ENCODE measurements at places on chromosomes 13 and 19.

GRCh38 chr19:33724721-33725060 lies 72.0 kb upstream of the KCTD15 start:
- no peak for DNase-seq

DNA sequence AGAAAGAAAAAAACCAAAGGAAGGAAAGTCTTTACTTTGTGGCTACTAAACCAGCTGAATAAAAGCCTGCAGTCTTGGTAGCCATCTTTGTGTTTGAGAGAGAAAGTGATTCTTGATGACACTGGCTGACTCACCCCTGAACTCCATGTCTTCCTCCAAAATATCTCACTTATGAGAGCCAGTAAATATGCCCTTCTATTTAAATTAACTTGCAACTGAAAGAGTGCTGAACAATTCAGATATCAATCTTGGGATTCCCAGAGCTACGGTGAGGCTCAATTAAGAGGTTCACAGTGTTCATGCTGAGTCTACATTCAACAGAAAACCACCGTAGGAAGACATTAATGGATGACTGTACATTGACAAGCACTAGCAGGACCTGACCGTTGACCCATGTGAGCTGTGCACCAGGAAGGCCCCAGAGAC lies 57.9 kb downstream of the KCTD12 start:
- no peak for DNase-seq

DNA sequence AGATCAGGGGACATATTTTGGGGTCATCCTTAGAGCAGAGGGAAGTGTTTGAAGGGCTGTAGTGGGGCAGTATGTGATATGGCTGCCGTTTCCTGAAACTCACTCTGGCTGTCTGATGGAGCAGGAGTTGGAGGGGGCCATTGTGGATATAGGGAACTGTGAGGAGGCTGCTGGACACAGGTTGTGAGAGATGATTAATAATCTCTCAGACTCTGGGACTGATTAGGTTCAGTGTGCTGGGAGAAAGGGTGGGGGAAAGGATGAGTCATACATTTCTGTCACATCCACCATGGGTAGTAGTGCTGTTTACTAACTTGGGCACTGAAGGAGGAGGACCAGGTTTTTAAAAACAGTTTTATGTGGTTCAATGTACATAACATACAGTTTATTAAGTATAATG lies 4.8 kb downstream of the B3GLCT start:
- no peak for DNase-seq

DNA sequence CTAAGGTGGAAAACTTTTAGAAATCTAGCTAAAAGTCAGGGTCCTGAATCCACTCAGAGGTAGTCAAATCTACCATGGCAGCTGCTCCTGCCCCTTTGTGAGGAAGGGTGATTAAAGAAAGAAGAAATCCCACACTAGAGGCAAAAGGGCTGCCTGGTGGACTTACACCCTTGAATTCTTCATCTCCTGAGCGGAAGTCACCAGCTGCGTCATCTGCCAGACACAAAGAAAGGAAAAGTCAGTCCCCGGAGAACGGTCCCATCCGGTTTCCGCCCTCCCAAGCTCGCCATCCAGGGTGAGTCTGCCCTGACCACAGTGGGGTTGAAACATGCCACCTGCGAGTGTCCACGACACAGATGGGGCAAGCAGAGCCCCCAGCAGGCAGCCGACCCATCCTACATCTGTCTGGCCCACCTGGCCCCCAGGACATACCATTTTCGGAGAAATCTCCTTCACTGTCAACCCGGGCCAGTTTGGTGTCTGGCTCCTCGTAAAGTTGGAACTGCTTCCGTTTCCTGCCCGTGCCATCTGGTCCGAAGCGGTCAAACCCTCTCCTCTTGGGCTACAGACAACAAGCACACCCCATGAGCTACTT lies 7.7 kb downstream of the AKAP8 start:
- DNase-seq, result peak; percentile 61

DNA sequence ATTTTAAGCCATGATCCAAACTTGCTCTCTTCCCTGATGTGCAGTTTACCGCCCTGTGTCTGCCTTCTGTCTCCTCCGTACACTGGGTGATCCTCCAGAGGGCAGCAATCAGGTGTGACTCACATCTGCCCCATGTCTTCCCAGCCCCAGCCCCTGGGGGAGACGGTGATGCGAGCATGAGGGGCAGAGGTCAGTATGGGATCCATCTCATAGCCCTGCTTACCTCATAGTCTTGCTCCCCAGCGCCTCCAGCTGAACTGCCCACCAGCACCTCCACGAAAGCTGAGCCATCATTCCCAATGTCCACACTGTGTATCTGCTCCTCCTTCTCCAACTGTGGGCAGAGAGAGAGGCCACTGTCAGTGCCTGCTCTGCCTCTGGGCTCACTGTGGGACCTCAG lies 14.6 kb downstream of the XRCC1 start:
- DNase-seq, result peak; percentile 43

DNA sequence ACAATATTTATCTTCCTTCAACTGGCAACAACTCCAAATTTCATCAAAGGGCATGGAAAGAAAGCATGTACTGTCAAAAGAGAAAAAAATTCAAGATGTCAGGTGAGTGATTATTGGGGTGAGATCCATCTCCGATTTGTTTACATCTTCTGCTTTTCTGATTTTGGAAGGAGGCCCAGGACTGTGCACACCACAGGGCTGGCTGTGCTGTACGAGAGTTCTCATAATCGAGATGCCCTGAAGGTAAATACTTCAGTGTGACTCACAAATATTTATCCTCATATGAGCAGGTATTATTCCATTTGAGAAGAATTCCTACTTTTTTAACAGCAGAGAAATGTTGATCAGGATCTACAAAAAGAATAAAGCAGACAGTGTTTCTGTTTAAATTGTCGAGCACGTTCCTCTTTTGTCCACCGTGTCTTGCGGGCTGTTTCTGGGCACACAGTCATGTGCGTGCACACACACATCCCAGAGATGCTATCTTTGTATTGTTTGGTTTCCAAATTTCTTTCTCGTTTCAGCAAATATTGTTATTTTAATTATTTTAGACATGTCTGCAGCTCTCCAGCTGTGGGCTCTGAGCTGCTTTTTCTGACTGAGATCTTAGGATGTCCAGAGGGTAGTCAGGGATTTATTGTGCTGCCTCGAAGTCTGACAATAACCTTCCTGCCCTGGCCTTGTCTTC lies 103.8 kb downstream of the KL start:
- DNase-seq, result no peak

GRCh38 chr19:20422216-20423205 lies 143.1 kb downstream of the ZNF737 start:
- no peak for DNase-seq

- DNase-seq, result no peak
Observed at GRCh38 chr19:34317311-34317927, 47.6 kb upstream of the GPI start.

DNA sequence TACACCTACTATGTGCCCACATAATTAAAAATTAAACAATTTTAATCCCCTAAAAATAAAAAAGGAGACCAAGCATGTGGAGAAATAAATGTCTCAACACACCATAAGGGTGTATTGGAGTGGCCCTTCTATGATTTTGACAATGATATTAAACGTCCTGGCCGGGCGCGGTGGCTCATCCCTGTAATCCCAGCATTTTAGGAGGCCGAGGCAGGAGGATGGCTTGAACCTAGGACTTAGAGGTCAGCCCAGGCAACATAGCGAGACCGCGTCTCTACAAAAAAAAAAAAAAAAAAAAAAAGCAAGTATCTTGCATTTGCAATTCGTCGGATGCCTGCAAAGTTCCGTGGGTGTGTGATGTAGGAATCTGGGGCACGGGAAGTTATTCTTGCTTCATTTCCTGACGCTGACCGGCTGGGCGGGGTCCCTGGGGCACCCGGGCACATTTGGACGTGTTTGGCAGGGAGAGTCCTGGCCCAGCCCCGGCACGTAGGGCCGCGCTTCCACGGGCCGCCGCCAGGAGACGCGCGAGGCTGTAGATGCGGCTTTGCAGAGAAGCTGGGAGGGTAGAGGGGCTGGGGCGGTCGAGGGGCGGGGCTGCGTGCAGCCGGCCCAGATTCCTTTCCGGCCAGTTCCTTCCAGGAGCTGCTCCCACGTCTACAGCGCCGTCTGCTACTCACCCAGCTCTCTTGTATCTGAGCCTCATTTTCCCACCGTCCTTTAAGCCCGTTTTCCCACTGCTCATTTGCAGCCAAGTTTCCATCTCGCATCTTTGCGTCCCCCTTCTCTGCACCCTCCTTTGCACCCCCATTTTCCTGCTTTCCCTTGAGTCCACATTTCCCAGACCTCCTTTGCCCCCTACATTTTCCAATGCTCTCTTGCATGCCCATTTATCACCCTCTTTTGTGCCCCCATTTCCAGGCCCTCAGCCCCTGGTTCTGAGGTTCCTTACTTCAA lies 2.2 kb upstream of the TSPAN16 start:
- peak; percentile 96 for DNase-seq

DNA sequence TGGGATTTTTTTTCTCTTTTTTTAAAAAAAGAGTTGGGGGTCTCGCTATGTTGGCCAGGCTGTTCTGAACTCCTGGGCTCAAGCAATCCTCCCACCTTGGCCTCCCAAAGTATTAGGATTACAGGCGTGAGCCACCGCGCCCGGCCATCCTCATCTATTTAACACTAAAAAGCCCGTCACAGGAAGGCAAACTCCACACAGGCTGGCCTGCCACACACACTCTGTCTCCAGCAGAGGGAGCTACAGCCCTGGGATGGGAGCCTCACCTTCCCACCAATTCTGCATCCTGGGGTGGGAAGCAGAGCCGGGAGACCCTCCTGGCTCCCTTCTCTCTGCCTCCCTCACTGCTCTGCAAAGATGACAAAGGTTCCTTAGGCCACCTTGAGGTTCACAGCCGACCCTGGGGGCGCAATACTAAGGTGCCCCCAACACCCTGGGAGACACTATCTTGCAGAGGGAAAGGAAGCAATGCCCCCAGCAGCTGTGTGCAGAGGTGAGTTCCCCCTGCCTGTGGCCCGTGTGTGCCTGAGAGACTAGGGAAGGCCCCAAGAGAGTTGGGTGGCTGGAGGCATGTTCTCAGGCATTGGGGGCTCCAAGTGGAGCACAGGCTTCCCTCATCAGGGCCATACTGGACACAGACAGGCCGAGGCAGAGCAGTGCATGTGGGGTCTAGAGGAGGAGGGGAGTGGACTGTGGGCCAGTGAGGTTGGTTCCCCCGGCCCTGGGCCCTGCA lies 27.4 kb upstream of the TIMM44 start:
- peak; percentile 60 for DNase-seq

DNA sequence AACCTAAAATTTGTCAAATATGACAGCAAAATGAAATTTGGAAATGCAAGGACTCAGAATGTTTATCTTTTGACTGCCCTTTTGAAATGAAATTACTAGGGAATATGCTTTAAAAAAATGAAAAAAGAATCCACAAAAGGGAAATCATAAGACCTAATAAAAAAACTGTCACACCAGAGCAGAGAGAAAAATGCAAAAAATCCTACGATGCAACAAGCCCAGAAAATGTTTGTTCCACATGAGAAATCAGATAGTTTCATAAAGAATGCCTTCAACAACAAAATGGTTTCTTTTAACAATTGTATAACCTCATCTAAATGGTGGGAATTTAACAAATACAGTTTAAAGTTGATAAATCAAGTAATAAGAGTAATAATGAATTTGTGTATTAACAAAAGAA lies 8.0 kb downstream of the LPAR6 start:
- no peak for DNase-seq

GRCh38 chr19:51140441-51140840 lies 1.7 kb upstream of the SIGLEC7 start:
- no peak for DNase-seq

DNA sequence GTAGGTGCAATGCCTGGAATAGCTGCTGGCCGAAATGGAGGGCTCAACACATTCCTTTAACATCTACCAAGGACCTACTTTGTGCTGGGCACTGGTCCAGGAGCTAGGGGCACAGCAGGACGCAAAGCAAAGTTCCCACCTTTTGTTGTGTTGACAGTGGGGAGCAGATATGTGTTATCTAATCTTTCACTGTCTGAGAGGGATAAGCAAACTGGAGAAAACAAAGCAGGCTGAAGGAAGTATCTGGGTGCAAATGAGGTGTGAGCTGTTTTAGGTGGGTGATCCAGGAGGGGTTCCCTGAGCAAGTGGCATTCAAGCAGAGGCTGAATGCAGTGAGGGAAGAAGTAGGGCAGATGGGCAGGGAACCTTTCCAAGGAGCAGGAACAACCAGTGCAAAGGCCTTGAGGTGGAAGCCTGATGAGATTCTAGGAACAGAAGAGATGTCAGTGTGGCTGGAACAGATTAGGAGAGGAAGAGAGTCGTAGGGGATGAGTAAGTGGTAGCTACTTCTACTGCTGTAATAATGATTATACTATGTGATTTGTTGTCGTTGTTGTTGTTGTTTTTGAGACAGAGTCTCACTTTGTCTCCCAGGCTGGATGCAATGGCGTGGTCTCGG lies 2.2 kb upstream of the PLAUR start:
- no peak for DNase-seq

DNA sequence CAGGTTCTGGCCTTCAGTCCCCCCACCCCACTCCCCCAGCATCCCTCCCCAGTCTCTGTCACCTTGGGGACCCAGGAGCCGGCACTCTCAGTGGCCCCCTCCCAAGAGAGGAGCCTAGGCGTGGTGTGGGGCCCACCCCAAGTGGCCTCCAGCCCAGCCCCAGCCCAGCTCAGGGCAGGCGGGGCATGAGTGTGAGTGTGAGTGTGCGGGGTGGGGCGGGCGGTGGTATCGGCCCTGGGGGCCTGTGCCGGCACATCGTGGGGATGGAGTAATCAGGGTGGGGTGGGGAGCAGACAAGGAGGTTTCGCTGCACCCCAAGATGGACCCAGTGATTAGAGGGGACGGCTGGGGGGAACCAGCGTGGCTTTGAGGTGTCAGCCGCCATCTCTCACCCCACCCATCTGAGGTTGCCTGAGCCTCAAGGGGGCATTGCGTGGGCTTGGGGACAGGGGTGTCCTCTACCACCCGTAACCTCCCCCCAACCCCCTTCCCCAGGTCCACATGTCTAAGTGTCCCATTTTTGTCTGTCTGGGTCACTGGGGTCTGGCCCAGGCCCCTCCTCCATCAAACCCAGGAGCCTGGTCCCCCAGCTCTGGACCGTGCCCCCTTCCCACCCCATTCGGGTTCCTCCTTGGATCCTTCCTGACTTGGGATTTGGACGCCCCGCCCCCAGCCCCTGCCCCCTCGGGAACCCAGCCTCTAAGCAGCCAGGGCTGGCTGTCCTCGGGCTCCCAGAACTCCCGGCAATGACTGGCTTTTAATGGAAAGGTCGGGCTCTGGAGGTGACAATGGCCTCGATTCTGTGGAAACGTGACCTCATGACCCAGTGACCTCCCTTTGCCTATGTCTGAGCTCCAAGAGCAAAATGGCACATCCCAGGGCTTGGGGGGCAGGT lies 6.9 kb upstream of the SULT2B1 start:
- DNase-seq, result no peak

- no peak for DNase-seq
Observed at GRCh38 chr13:51637852-51638215, 53.6 kb downstream of the WDFY2 start.

DNA sequence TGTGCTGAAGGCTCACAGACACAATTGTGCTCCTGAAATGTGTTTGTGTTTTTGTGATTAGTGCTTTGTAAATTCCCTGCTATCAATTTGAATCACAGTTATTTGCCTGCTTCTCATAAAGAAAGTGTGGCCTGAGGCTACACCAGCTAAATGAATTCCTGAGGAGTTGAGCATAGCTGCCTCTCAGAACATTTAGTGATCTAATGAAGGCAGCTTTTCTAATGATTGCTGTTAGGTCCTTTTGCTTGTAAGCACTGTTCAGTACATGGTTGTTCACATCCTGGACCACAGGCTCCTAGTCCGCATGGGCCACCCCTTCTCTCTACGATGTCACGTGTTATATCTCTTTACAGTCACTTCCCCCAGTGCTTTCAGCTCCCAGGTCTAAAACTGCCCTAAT lies 238.2 kb downstream of the B3GLCT start:
- DNase-seq, result no peak

GRCh38 chr19:16325161-16325527 lies 518 bp downstream of the KLF2 start:
- DNase-seq, result no peak
